Posterior cingulate gyrus (tissue), 11 donors: ENCODE measurements at places on chromosomes 2 and 18.

- no peak for DNase-seq
These were observed 38.4 kb downstream of the CREG2 start for GRCh38 chr2:101348883-101349282.

DNA sequence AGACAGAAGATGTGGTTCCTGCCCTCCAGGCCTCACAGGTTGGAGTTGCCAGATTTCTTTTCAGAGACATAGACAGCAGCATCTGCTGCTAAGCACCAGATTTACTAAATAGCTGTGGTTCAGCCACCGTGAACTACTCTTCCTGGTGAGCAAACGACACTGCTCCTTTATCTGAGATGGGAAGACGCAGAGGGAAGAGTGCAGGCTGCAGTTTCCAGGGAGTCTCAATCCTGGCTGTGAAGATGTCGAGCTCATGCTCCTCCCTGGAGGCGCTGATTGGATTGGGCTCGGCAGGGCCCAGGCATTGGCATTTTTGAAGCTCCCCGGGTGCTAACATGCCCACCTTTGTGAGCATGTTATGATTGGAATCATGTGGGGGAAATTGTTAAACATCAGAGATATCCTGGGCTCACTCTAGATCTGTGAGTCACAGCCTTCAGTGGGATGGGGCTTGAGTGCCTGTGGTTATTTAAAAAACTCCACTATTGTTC, 314.8 kb downstream of the TSN start:
- DNase-seq = no peak

GRCh38 chr2:160534249-160534648, 40.6 kb upstream of the RBMS1 start:
- DNase-seq = no peak

GRCh38 chr18:38250971-38251370, 685.4 kb upstream of the CELF4 start:
- DNase-seq = no peak

GRCh38 chr2:8957628-8958027, 45.9 kb downstream of the MBOAT2 start:
- DNase-seq = no peak

GRCh38 chr18:25350489-25351251, 1.3 kb downstream of the ZNF521 start:
- peak; percentile 15 for DNase-seq
